Stimulated activated CD8-positive, alpha-beta memory T cell treated with anti-CD3 and anti-CD28 coated beads, Interleukin-15, amount 100 ng/mL, for 1 hour (primary cell): ENCODE measurements at places on chromosomes 5 and 9.

GRCh38 chr5:135382981-135383380, 16.1 kb downstream of the MACROH2A1 start:
- no peak for DNase-seq

- no peak for DNase-seq
Observed at GRCh38 chr9:16214677-16215352, 655.7 kb downstream of the BNC2 start.

- no peak for DNase-seq
Observed at GRCh38 chr5:9468060-9468388, 77.9 kb downstream of the SEMA5A start.

- DNase-seq, result no peak
Observed at GRCh38 chr9:101317735-101318134, 67.1 kb downstream of the BAAT start.

DNA sequence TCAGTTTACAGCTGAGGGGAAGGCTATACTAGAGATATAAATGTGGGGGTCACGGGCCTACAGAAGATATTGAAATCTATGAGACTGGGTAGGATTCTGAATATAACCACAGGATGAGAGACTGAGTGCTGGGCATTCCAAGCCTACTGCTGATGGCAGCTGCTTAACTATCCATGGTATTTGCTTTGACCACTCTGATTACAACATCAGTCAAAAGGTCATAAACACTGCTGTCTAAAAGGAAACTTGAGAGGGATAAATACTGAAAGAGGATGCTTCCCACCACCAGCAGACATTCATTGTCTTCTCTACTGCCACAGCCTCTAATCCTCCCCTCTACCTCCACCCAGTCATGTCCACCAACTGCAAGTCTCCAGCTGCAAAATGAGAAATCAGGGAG, 3.8 kb downstream of the ZNF622 start:
- DNase-seq, result no peak

DNA sequence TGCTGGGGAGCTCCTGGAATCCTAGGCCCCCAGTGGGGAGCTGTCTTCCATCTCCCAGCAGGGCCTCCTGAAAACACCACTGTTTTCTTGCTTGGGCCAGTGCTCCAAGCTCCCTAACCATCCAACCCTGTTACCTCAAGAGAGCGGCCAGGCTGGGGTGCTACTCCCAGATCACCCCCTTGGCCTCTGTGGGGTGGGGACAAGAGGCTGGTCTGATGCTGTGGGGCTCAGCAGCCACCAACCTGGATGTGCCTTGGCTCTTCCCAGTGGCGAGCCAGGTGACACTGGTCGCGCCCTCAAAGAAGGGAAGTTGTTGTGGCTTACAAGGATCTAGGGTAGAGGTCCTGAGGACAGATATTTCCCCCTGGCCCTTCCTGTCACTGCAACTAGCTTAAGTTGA, 49.0 kb downstream of the SECISBP2 start:
- DNase-seq, result no peak

DNA sequence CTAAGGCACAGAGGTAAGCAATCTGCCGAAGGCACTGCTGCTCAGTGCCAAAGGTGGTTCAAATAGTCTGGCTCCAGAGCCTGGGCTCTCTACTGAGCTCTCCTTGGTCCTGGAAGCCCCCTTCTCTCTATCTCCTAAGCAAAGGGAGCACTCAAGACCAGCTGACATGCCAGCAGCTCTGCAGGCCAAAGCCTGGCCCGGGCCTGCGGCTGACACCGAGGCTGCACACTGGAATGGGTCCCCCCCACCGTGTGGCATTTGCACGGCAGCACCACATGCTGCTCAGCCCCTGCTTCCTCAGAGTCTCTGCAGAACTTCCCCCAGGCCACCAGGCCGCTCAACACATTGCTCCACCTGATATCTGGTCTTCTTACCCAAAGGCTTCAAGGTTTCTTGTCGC, 57.8 kb upstream of the GOLPH3 start:
- DNase-seq, result no peak

DNA sequence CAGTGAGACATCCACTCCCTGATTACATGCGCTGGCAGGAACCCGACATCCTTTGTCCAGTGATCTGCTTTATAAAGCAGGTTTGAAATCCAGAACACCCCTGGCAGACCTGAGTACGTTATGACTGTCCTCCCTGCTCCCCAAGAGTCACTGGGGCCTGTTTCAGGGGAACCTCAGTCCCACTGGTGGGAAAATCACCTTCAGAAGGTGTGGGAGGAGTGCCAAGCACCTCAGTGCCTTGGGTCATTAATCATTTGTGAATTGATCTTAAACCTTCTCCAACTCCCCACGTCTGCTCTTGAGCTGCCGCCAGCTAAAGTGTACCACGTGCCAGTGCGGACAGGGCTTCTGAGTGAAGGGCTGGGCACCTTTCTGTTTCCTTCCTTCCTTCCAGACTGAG, 16.2 kb downstream of the SLC6A3 start:
- no peak for DNase-seq

DNA sequence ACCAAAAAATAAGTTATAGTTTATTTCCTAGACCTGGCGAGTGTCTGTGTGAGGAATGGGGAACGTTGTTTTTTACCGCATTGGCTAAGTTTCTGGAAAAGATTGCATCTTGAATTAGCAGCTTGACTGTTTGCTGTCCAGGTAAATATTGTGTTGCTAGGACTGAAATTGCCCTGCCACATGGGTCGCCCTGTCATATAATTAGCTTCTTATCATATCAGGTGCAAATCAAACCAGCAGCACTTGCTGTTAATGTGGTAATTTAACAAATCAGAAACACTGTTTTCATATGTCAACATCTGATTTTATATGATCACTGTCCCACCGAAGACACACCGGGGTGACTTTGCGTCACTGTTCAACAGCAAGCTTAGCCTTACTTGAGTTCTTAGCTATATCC, 63.7 kb upstream of the ZNF622 start:
- no peak for DNase-seq

DNA sequence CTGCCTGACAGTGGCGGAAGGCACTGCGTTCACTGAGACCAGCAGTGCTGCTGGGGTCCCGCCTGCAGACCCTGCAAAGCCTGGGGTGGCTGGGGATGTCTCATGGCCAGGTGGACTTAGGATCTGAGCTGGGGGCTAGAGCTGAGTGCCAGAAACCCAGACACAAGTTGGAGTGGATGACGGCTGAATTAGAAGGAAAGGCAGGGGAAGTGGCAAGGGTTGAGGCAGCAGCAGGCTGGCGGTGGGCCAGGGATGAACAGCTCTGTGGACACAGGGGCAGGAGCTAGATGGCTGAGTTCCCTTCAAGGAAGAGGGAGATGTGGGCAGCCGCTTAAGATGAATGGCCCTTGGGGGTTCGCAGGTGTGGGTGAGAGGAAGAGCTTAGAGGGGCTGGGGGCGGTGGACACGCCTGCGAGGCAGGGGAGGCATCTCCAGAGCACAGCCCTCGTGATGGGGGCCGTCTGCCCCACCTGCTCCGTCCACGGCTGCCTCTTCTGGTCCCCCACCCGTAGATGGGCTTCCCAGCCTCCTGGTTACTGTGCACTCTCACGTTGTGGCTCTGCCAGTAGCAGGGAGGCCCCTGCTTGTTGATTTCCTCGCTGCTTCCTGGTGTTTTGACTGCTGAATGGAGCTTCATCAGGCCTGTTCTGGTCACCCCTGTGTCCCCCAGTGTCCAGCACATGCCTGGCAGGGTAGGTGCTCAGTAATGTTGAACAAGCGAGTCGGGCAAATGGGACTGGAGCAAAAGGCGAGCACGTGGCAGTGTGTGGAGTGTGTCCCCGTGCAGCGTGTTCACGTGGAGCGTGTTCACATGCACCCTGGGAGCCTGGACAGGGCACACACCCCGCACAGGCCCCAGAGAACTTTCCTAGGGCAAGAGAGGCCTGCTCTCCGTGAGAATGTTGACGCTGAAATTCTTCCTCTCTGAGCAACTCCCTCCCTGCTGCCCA, 168.2 kb downstream of the CACNA1B start:
- no peak for DNase-seq

DNA sequence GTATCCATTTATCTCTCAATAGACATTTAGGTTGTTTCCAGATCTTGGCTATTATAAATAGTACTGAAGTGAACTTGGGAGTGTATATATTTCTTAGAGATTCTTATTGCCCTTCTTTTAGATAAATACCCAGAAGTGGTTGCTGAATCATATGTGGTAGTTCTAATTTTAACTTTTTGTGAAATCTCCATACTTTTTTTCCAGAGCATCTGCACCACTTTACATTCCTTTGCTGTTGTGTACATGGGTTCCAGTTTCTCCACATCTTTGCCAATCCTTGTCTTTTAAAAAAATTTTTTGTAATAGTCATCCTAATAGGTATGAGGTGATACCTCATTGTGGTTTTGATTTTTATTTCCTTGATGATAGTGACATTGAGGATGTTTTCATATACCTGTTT, 303.7 kb downstream of the CCDC171 start:
- no peak for DNase-seq

- no peak for DNase-seq
Observed at GRCh38 chr5:177477701-177478477, 4.5 kb upstream of the DBN1 start.

GRCh38 chr5:72433522-72433921, 73.7 kb downstream of the ZNF366 start:
- DNase-seq, result no peak

DNA sequence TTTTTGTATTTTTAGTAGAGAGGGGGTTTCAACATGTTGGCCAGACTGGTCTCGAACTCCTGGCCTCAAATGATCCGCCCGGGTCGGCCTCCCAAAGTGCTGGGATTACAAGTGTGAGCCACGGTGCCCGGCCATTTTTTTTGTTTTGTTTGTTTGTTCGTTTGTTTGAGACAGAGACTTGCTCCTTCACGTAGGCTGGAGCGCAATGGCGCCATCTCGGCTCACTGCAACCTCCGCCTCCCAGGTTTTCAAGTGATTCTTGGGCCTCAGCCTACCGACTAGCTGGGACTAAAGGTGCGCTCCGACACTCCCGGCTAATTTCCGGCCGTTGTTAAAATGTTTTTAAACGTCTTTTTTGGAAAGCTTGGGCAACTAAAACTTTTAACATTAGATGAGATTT, 54.0 kb downstream of the SHOC1 start:
- no peak for DNase-seq

- no peak for DNase-seq
Observed at GRCh38 chr9:123608104-123608503, 252.1 kb downstream of the CRB2 start.

- no peak for DNase-seq
Observed at GRCh38 chr5:128632264-128632663, 94.2 kb upstream of the FBN2 start.

- DNase-seq, result no peak
Observed at GRCh38 chr9:81599837-81600236, 89.5 kb downstream of the TLE1 start.

- DNase-seq, result no peak
Observed at GRCh38 chr9:5629312-5630080, 589 bp downstream of the RIC1 start.

DNA sequence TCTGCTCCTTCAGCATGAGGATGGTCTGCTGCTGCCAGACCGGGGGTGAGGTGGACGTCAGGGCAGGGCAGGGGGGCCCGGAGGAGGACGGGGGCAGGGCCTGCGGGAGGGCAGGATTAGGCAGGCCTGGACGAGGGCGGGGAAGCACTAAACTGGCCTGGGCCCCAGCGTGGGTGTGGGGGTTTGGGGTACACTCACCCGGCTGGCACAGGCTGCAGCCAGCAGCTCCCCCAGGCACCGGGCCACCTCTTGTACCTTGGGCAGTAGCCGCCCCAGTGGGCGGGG, 5.5 kb downstream of the SAPCD2 start:
- DNase-seq, result no peak
